ENCODE measurements at places on chromosomes 1 and 21.

GRCh38 chr1:193190096-193190744, 3.8 kb upstream of the B3GALT2 start:
- DNase-seq: peak; percentile 48

DNA sequence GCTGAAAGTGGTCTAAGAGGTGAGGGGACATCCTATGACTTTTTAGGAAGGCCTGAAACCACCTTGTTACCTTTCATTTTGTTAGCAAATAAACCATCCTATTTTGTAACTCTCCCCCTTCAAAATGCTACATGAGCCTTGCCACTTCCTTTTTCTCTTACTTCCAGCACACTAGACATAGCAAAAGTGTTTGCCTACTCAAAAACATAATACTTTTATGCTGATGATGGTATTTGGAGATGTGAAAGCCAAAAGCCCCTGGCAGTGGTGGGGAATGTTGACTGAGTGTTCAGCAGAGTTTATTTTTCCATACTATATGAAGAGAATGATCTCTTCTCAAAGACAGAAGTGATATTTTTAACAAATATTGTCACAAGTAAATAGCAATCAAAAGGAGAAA, 134.2 kb downstream of the EDEM3 start:
- DNase-seq: no peak

DNA sequence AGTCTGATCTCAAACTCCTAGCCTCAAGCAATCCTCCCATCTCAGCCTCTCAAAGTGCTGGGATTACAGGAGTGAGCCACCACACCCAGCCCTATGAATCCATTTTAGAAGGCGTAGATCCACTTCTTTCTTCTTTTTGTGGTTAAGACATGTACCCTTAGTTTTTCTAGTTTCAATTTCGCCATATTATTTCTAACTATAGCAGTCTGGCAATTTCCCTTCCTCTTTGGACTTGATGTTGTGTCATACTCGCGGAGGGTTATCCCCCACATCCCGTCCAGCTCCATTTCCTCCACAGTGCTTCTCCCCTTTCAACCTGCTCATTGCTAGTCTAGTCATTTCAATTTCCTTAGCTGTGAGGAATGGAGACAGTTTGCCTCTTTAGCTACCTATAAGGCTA, 5.2 kb upstream of the LRRC8D start:
- no peak for DNase-seq

DNA sequence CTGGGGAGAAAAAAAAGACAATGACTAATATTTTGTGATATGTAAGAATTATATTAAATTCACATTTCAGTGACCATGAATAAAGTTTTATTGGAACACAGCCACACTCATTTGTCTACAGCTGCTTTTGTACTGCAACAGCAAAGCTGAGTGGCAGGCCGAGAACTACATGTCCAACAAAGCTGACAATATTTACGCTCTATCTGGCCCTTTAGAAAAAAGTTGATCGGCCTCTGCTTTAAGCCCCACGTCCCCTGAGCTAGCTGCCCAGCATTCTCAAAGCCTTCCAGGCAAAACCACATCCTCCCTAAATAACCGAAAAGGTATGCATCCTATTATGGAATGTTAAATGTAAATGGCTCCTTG, 8.6 kb downstream of the SLC2A1 start:
- peak; percentile 89 for DNase-seq

DNA sequence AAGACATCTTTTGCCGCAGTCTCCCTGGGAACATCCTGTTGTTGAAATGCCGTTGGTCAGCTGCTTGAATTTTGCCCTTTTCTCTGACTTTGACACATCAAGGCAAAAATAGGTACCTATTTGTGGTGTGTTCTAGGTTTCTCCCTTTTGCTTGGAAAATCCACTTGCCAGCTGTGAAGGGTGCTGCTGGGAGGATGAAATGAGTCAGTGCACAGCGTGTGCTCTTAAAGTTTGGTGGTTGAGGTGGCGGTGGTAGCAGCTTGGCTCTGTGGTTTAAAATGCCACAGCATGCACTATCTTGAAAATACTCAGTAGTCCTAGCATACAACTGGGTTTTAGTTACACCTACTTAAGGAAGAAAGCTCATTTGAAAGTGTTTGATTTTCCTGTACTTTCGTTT, 183.8 kb downstream of the DHRS3 start:
- peak; percentile 85 for DNase-seq

DNA sequence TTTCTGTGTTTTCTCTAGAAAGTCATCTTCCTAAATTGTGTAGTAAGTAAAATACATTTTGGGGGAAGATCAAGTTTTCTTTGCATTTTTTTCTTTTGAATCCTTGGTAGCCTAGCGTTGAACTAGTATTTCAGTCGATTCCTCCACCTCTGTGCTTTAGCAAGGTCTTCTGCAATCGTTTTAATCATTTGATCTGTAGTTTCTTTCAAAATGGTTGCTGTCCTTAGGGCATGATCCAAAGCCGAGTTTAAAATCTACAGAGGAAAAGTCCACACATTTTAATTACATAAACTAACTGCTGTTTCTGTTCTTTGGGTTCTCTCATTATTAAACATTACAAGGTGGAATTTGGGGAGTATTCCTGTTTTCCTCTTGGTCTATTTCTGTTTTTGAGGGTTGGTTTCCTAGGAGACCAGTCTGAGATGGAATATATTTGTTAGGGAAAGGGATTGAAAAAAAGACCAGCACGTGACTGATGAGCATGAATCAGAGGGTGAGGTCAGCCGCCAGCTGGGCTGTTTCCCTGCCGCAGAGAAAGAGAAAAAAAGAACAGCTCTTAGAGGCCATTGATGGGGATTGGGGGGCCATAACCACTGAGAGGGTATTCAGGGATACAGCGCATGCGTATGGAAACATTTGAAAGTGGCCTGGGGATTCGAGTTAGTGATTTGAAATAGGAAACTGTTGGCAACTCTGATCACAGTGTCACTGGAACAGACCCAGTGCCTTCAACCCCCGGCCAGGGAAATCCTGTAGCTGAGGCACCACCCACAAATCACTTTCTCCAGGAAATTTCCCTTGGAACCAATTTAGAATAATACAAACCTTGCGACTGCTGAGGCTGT, 40.6 kb downstream of the AKNAD1 start:
- peak; percentile 89 for DNase-seq

DNA sequence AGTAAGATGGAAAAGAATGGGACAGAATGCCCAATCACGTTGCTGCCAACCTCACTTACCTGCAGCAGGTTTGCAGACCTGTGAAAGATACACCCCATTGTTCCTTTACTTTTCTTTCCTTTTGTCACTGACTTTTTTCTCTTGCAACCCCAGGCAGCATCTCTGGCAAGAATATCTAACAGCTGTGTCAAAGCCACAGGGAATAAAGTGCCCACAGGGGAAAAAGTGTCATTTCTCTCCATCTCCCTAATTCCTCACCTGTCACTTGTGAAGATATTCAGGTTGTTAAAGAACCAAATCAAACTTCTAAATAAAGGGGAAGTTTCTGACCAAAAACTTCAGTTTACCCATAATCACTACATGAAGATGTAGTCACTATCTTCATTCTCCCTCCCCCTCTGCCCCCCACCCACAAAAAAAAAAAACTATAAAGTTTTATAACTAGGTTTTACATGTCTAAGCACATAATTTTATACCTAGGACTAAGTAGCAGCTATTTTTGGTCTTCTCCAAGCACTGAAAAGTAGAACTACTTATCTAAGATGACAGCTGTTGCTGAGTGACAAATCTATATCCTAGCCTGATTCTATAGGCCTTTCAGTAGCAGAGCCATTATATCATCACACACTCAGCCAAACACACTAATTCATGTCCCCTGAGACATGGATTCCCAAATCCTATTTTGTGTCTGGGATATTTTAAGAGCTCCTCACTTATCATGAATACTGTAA, 54.9 kb downstream of the TBX15 start:
- DNase-seq: no peak

GRCh38 chr1:243713470-243714186, 136.4 kb downstream of the AKT3 start:
- DNase-seq: peak; percentile 39

DNA sequence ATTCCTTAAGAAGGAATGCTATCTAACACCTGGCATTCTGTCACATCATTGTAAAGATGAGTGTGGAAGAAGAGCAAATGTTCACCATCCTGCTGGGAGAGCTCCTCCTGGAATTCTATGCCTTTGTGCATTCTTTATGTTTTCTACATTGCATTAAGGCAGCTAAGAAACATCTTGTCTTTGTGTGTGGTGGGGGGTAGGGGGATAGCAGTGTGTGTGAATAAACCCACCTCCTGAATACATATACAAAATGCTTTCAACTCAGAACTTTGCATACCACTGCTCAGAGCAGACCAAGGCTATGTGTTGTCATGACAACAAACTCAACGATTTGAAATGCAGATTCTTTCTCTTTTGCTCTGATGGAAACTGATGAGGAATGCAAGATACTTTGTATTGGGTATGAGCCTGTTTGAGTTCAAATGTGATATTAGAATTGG, 193.6 kb upstream of the KAZN start:
- no peak for DNase-seq

DNA sequence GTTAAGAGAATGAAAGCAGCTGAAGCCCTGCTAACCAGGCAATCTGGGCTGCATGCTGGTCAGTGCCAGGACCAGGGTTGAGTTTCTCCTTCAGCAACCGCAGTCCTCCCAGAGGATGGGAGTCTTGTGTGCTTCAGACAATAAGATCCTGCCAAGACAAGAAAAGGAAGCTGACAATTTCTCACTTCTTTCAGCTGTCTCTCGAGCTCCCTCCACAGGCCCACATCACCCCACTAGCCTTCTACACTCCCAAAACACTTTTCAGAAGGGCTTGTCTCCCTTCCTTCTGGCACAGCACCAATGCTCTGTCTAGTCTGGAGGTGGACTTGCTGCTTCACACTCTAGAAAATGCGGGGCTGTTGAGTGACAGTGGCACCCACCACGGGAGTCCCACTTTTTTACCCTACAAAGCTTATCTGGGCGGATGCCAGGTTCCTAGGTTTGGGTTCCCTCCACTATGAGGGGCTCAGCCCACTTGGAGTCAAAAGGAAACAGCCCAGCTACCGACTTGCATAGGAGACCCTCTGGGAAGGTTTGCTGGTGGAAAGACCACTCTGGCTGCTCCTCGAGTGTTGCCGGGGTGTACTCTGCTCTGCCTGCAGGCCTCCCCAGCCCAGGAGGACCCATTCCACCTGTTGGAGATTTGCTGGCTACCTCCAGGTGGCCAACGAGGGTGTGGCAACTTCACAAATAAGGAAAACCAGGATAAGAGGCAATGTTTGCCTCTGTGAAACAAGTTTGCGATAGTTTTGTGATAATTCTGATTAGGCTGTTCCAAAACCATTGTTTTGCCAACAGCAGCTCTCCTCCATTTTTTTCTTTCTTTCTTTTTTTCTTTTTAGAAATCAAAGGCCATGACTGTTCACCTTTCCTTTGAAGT, 68.9 kb downstream of the TENT5C start:
- peak; percentile 53 for DNase-seq

GRCh38 chr1:208641579-208642280, 397.5 kb upstream of the PLXNA2 start:
- no peak for DNase-seq

GRCh38 chr1:89780721-89781120, 40.1 kb upstream of the LRRC8D start:
- DNase-seq: peak; percentile 67

GRCh38 chr1:89802051-89802450, 18.8 kb upstream of the LRRC8D start:
- no peak for DNase-seq

- no peak for DNase-seq
Observed at GRCh38 chr1:86826856-86827255, 87.1 kb downstream of the SELENOF start.

DNA sequence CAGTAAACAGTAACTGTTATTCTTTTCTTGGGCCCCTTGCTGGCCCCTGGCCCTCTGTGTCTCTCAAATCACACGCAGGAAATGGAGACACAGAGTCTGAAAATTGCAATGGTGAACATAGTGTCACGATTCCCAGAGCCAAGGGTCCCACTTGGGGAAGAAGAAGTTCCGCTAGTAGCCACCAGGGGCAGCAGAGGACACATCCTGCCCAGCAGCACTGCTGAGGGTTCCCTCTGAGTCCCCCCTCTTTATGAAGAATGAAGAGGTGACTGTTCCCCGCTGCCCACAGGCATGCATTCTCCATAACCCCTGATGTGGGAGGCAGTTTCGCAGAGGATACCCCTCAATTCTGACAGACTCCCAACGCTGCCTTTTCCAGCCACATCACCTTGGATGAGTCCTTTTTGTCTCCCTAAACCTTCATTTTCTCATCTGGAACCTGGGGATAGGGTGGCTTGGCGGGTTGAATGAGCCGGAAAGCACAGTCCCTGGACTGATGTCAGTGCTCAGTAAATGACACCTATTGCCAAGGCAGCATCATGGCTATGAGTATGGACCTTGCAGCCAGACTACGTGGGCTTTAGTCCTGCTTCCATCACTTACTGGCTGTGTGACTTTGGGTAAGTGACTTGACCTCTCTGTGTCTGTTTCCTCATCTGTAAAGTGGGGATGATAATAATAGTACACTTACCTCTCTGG, 238.0 kb upstream of the TMEM51 start:
- peak; percentile 53 for DNase-seq

DNA sequence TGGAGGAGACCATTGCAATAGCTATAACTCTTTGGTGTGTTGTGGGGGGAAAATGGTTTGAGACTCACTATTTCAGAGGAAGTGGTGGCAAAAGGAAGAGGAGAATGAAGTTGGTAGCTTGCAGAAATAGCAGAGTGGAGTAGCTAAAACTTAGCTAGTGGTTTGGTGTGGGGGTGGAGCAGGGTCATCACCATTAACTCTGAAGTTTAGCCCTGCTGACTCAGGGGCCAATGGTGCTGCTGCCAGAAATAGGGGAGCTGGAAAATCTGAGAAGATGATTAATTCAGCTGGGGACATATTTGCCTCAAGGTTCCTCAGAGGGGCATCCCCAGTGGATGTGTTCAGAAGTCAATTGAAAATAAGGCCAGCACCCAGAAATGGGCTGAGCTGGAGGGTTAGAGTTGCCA, 65.4 kb downstream of the RUNX1 start:
- peak; percentile 88 for DNase-seq

GRCh38 chr1:31855038-31855845, 39.4 kb upstream of the SPOCD1 start:
- DNase-seq: peak; percentile 73

DNA sequence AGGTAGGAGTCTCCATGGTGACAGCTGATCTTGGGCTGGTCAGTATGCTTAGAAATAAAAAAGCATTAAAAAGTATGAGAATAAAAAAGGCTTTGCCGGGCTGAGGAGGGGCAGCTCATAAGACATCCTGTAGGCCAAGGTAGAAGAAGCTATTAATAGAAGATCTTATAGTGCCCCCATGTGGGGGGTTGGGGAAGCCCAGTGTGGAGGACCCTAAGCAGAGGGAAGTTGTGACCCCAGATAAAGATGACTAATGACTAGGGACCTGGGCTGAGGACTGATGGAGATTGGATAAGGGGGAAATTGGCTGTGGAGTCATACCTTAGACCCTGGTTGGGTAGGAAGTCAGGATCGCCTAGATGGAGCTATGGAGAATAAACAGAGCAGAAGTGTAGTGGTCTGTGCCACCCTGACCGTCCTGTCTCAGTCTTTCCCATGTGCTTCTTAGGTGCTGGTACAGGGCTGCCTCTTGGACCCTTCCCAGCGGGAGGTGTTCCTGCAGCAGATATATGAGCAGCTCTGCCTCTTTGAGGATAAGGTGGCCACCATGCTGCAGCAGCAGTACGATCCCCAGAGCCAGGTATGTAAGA, 25.0 kb downstream of the SZT2 start:
- peak; percentile 54 for DNase-seq

- no peak for DNase-seq
Observed at GRCh38 chr1:197976368-197976767, 59.2 kb downstream of the LHX9 start.

GRCh38 chr1:18569251-18569650, 61.4 kb upstream of the PAX7 start:
- DNase-seq: no peak
